ENCODE measurements at places on chromosomes 16 and 17.

- DNase-seq, result no peak
Measured at GRCh38 chr17:49779156-49779738, 9.2 kb upstream of the KAT7 start.

DNA sequence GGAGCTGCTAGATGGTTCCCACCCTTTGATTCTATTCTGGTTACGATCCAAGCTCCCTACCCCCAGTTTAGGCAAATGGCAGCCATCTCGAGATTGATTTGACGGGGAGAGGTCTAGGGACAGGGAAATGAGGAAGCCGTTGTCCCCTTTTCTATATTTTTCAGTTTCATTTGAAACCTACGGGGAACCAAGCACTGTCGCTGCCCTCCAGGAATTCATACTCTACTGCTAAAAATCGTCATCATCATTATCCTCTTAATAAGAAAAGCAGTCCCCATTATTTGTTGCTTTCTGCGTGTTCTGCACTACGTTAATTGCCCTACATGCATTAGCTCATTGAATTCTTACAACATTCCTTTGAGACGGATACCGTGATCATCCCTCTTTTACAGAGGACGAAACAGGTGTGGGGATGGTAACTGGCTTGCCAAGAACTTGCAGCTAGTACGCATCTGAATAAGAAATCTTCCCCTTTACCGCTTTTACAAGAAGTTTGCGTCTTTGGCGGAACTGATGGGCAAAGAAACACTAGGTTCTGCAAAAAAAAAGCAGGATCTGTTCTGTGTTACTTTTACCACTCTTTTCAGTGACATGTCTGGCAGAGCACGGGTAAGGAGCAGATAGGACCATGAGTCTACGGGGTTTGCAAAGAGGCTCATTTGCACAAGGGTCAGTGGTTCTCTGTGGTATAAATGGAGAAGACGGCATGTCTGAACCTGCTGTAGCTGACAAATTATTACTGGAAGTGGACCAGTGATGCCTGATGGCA is 1.1 kb downstream of the CCP110 start:
- DNase-seq, result no peak

DNA sequence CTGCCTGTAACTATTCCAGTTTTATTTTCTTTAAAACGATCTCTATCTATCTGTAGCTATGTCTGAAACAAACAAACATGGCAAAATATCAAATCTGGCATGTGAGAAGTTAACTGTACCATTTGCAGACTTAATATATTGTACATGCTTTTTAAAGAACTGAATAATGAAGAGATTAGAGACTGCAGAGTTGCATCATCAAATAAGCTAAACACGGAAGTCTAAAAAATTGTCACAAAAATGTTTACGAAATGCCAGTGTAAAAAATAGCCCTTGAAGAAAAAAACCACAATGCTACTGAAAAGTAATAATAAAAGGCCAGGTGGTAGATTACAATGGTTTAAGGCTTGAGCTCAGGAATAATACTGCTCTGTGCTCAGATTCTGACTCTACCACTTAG is 43.1 kb downstream of the HS3ST3A1 start:
- DNase-seq, result no peak

GRCh38 chr17:56436142-56436541 is 157.4 kb upstream of the NOG start:
- DNase-seq, result no peak

- no peak for DNase-seq
Measured at GRCh38 chr16:57012353-57012752, 23.0 kb downstream of the NLRC5 start.

DNA sequence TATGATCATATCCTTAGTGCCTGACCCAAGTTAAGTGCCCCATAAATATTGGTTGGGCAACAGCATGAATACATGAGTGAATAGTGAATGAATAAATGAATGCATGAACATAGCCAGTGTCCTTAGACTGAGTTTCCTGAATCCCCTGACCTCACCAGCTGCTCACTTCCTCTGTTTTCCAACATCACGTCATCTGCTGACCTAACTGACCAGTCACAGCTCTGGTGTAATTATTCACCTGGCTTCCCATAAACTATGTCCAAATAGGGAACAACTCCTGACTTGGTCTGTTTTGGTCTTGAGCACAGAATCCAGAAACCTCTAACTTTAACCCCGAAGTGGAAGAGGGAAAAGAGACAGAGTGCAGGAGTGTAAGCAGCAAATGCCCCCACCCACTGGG is 83.4 kb downstream of the ASIC2 start:
- no peak for DNase-seq

GRCh38 chr16:84271866-84272265 is 22.8 kb upstream of the WFDC1 start:
- no peak for DNase-seq

DNA sequence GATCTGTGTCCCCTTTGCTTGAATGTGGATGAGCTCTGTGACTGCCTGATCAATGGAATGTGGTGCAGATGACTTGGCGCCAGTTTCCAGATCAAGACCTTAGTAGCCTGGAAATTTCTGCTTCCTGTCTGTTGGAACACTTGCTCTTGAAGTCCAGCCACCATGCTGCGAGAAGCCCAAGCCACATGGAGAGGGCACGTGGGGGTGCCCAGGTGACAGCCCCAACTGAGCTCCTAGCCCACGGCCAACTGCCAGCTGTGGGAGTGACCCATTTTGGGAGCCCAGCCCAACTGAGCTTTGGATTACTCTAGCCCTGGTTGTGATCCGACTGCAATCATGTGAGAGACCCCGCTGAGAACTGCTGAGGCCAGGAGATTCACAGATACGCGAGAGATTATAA is 3.3 kb upstream of the ITGAM start:
- DNase-seq, result no peak

- DNase-seq, result no peak
Measured at GRCh38 chr16:81263470-81264220, 25.2 kb downstream of the BCO1 start.

DNA sequence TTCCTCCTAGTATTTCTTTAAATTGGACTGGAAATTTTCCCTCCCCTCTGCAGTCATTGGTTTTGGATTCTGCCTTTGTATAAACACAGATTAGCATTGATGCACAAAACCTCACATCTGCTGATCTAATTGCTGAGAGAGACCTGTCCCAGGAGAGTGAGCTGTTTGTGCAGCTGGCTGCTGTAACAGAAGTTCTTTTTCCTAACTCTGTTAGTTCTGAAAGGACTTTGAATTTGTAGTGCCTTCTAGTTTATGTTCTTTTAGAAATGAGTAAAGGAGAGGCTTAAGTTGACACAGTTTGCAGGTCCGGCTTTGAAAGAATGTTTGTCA is 45.2 kb upstream of the KPNB1 start:
- DNase-seq, result no peak

- DNase-seq, result no peak
Measured at GRCh38 chr16:87115646-87116045, 201.5 kb downstream of the C16orf95 start.

GRCh38 chr17:72299100-72299499 is 178.3 kb downstream of the SOX9 start:
- DNase-seq, result no peak

DNA sequence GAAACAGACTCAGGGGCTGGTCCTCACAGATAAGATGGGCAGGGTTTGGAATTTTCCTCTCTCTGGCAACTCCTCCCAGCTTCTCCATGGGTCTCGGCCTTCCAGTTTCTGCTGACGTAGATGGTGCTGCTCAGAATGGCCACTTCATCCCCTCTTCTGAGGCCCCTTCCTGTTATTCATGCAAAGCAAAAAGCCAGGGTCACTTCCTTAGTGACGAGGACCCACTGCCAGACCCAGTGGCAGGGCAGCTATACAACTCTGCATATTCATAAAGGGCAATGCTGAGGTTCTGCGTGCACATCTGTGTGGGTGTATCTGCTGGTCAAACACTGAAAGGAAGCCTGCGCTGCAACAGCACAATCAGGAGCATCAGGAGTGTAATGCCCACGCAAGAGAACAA is 108.8 kb downstream of the WSCD1 start:
- DNase-seq, result no peak

- DNase-seq, result no peak
Measured at GRCh38 chr16:49575346-49576172, 202.0 kb downstream of the C16orf78 start.

DNA sequence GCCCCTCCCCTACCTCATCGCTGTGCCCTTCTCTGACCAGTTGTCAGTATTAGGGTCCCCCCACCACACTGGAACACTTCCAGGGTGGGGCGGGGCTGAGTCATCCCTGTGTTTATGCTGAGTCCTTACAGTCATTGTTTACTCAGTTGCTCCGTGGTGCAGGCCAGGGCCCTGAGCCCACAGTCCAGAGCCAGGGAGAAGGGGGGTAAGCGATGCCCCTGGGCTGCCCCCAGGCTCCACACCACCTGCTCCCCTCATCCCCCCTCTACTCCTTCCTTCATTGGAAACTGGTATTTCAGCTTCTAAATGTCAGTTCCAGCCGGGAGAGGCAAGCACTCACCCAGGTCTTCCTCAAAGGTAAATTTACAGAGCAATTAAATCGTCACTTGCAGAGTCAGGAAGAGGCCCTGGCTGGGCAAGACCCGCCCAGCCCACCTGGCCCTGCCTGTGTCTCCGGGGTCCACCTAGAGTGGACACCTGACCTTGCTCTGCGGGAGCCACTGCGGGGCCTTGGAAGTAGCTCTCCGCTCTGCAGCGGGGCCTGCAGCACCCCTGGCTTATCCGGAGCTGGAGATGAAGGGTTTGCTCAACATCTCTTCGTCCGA is 4.8 kb downstream of the ATP2A3 start:
- no peak for DNase-seq

DNA sequence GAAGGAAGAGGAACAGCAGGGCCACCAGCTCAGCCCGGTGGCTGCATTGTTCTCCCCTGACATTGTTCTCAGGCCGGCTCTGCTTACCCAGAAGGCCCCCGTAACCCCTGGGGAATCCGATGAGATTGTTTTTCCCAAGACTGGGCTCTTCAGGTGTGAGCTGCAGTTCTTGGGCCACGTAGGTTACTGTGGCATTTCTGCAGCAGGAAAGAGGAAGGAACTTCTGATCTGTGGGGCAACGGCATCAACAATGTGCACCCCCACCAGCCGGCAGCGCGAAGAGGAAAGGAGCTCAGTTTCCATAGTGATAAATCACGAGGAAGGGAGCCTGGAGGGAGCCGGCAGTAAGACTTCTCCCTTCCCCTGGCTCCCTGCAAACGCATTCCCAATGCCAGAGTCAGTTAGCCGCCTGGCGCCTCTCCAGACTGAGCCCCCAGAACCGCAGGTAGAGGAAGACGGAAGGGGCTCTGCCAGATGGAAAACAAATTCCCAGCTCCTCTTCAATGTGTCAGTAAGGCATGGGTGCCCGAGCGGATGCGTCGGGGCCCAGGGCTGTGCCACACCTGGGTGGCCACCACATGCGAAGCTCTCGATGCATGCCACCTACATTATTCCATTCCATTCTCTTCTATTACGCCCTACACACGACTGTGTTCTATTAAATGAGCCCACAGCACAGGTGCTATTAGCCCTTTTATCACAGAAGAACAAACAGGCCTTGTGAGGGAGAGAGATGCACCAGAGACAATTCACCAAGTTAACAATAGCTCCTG is 21.5 kb upstream of the PECAM1 start:
- peak; percentile 85 for DNase-seq

- DNase-seq, result no peak
Measured at GRCh38 chr17:41396340-41396739, 1.1 kb downstream of the KRT31 start.

DNA sequence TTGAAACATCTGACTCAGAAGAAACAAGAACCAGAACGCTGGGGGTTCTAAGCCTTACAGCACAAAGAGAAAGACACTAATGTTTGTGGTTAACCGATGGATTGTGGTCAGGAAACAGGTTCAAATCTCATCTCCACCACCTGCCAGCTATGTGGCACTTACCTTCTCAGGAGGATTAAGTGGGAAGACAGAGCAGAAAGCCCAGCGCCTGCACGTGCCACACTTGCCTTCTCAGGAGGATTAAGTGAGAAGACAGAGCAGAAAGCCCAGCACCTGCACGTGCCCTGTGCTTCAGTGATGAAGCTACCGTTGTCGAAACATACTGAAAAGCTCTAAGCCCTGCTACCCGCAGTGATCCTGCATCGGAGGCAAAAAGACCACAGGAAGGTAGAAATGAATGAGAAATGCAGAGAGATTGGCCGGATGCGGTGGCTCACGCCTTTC is 90.6 kb downstream of the NXN start:
- DNase-seq, result no peak

GRCh38 chr16:65958086-65958485 is 408.4 kb upstream of the CDH5 start:
- no peak for DNase-seq

DNA sequence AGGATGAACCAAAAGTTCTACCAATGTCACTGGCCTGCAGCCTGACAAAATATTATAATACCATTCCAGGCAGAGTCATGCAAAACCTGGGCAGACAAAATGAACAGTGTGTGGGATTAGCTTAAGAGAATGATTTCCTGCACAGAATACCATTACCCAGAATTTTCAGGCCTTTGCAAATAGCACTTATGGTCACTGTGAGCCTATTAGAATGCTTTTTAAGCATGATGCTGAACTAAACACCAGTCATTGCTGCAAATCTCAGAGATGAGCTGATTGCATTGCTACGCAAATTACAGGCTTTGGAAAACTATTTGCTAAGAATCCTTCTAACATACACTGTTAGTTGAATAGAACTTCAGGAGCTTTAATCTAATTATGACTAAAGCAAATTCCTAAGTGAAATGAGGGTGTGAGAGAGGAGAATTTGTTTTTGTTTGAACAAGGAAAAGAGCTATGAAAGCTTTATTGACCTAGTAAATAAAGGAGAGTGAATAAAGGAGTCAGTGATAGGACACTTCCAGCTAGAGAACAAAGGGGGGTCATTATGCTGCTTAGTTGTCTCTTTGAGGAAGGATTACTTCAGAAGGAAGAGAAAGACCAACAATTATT is 398.8 kb downstream of the HS3ST3B1 start:
- DNase-seq, result no peak

DNA sequence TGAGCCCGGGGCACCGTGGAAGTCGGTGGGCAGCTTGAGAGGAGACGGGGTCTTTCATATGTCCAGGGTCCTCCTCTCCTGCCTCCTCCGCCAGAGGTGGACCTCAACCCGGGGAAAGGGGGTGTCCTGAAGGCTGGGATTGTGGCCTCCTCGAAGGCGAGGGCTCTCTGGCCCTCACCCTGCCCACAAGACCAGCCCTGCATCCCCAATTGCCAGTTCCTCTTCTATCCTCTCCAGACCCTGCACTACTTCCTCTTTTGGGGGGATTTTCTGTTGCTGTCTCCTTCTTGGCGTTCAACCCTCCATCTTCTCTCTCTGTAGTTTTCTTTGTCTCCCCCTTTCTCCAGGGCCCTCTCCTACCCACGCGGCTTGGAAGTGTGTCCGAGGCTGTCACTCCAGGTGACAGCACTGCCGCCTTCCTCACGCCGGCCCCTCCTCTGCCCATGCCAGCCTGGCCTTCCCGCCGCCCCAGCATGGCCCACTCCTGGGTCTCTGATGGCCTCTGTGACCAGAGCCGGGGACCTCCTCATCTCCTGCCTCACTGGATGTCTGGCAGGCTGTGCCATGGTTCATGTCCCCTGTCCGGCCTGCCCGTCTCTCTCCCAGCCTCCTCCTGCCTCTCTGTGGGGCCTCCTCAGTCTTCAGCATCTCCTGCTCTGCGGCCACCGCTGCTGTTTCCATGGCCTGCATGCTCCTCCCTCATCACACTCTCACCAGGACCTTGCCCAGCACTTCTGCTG is 2.4 kb upstream of the ITGAX start:
- DNase-seq, result no peak

GRCh38 chr17:3447625-3448024 is 14.0 kb upstream of the OR1E2 start:
- DNase-seq, result peak; percentile 18

- DNase-seq, result no peak
Measured at GRCh38 chr16:4615384-4616046, 827 bp upstream of the UBALD1 start.

GRCh38 chr17:42348104-42348503 is 40.1 kb downstream of the STAT3 start:
- no peak for DNase-seq

All from NT2/D1 (cell line).